ENCODE measurements at places on chromosomes 4 and X.

GRCh38 chrX:40018041-40018440, 79.7 kb downstream of the BCOR start:
- no peak for DNase-seq

- DNase-seq, result no peak
These were observed 53.6 kb downstream of the HHIP start for GRCh38 chr4:144699565-144699964.

DNA sequence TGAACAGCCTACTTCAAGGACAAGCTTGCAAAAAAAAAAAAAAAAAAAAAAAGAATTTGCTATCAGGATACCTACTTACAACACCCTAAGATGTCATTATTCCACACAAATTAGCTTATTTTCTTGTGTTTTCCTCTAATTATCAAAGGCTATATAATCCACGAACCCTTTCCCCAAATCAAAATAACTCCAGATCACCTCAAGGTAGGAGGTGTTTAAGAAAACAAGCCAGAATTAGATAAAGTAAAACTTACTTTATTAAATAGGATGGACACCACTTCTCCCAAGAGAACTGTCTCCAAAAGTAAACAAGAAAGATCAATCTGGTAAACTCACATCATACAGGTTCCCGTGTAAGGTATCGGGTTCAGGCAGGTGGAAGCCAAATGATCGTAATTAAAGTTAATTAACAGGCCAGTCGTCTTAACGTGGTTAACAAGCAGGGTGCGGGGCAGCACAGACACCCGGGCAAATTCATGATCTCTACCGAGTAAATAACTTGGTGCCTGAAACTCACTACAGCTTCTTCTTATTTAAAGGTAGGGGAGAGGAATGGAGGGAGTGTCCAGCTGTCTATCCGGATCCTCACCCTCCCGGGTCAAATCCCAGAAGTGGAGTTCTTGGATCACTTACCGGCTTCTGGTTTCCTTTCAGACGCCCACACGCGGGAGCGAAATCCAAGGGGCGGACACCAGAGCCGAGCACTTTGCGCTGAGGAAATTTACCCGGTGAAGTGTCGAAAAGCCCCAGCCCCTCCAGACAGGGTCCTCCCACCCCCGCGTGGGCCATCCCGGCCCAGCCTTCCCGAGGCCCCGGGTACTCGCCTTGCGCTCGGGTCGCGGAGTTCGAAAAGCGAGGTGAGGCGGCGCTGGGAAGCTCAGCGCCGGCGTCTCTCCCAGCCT, 708 bp downstream of the ARAP2 start:
- DNase-seq, result peak; percentile 24

GRCh38 chr4:26812049-26812714, 48.5 kb upstream of the STIM2 start:
- DNase-seq, result no peak

- no peak for DNase-seq
These were observed 1071.0 kb downstream of the ADGRL3 start for GRCh38 chr4:62271107-62271506.

GRCh38 chrX:153908219-153908860, 3.9 kb downstream of the AVPR2 start:
- no peak for DNase-seq

GRCh38 chrX:72467135-72467534, 105.5 kb downstream of the HDAC8 start:
- no peak for DNase-seq

- no peak for DNase-seq
These were observed 14.4 kb downstream of the CHIC1 start for GRCh38 chrX:73577361-73577760.

DNA sequence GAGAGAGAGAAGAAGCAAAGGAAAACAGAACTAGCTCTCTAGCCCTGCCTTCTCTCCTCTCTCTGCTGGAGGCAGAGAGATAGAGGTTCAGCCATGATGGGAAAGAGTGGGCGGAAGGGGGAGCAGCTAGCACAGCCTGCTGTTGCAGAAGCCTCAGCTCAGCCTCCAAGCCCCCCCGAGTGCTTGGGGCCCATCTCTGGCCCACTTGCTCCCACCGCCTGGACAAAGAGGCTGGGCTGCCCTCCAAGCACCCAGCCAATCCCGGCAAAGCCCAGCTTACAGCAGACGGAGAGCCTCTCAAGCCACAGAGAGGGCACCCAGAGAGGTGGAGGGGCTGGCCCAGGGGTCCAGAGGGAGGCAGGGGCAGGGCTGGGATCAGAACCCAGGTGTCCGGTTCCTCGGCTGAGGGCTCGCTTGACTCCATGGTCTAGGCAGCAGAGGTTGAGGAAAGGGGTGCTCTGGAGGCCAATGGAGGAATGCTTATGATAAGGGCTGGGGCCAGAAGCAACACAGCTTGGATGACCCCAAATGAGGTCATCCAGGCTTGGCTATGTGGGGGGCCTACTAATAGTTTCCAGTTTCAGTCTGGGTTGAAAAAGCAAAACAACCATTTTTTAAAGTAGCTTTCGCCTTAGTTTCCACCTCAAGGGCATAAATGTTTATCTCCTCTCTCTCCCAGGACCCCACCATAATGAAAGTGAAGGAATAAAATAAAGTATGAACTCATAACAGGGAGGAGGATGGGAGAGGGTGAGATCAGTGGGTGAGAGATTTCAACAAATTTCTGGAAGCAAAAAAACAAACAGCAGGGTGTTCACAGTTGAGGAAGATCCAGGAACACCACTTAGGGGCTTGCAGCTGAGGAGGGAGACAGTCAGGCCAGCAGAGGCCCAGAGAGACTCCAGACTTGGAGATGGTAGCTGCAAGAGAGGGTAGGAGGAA, 24.9 kb upstream of the IQSEC2 start:
- DNase-seq, result no peak

DNA sequence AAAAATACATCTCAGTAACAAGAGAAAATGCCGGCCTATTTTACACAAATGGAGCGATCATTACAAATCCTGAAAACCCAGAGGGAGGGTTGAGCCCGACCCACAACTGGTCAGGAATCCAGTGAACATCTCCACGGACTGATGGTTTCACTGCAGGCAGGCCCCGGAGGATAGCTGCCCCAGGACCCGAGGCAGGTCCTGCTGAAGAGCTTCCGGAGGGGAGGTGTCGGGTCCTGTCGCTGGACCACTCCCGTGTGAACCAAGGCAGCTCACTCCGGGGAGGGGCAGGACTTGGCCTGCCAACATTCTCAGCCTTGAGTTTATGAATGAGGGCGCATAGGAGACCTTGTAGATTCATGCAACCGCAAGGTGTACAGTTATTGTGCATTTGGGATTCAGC, 4.8 kb upstream of the CRMP1 start:
- no peak for DNase-seq

DNA sequence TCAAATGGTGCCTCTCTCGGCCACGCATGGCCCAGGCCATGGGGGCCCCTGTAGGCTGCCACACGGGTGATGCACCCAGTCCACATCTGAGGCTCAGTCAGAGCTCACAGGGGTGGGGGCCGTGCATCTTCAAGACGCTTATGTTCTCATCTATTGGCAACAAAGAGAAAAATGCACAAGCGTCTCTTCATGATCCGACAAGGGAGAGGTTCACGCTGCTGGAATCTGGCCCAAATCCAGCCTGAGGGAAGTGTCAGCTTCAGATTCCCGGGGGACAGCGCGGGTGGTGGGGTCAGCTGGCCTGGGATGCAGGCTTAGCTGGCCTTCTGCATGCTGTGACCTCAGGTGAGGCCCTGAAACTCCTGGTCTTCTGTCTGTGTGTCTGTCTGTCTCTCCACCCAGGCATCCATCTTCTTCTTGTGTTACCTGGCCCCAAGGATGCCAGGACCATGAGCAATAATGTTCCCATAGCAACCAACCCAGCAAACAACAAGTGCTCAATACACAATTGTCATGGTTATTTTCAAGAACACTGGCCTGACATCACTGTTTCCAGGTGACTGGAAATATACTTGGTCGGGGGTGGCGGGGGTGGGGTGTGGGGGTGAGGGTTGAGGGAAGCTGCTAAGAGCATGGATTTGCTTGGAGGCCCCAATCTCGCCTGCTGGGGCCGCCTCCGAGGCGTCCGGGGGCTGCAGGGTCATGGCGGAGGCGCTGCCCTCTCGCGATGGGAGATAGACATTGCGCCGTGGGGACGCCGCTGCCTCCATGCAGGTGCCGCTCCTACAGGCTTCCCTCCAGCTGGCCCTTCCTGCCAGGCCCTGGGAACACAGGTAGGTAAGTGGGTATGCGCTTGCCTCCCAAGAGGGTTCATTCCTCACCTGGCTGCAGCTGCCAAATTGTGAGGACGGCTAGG, 48.3 kb downstream of the ABLIM2 start:
- DNase-seq, result no peak

DNA sequence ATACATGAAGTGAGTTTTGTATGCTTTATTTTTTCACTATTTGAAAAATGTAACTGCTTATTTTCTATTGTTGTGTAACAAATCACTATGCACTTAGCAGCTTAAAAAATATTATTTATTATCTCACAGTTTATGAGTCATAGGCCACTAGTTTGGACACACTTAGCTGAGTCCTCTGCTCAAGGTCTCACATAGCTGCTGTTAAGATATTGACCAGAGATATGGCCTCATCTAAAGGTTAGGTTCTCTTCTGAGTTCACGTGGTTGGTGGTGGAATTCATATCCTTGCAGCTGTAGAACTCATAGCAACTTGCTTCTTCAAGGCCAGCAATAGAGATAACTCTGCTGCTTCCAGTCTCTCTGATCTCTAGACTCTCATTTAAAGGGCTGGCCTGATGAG, 534.4 kb downstream of the SPRY1 start:
- DNase-seq, result no peak

- DNase-seq, result no peak
These were observed 39.4 kb downstream of the SAT1 start for GRCh38 chrX:23822397-23822796.

GRCh38 chr4:27917381-27917780, 1056.7 kb downstream of the STIM2 start:
- DNase-seq, result no peak

DNA sequence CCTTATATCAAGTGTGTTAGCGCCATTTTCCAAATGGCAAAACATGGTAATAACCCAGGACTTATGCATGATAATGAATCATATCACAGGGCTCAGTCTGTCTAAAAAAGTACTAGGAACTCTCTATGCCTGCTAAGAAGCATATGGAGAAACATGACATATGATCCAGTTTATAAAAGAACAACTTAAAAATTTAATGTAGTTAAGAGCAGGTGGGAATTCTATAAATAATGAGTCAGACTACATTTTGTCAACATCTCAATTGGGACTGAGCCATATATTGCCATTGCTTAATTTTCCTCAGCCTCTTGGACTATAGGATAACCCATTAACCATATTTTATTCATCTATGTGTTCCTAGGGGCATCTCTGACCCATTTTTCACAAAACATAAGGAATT, 360.4 kb upstream of the AGA start:
- no peak for DNase-seq

DNA sequence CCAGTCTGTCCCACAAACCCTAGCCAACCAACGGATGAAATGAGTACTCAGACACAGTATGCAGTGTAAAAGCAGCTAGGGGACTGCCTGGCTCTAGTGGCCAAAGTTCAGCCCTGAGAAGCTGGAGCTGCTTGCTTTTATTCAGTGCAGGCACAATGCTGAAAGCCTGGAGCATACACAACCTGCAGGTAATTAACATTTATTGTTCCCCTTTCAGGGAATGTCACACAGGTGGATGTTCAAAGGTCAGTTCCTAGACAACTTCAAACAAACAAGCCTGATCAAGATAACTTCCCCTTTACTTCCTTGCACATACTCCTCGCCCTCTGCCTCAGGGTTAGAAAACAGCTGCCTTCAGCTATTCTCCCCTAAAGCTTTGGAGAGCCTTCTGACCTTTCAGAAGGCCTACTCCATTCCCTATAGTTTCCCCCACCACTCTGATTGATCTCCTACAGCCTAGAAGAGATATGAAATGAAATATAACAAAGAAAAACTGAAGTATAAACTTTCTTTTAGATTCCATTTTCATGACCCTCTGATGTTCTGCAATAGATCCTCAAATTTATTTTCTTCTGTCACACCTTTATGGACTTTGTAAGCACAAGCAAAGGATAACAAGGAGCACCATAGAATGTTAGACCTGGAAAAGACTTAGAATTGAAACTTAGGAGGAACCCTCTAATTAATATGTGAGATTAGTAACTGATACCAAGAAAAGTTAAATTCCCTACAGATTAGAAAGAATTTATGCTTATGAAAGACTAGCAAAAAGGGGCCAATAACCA, 6.8 kb upstream of the DCAF8L1 start:
- DNase-seq, result no peak

- DNase-seq, result no peak
These were observed 20.8 kb upstream of the SLC10A4 start for GRCh38 chr4:48462363-48462762.

- no peak for DNase-seq
These were observed 92.5 kb upstream of the EDA2R start for GRCh38 chrX:66731398-66731797.

GRCh38 chr4:75545526-75545925, 10.3 kb upstream of the ODAPH start:
- no peak for DNase-seq

GRCh38 chr4:120466429-120466828, 399.8 kb upstream of the MAD2L1 start:
- DNase-seq, result no peak

DNA sequence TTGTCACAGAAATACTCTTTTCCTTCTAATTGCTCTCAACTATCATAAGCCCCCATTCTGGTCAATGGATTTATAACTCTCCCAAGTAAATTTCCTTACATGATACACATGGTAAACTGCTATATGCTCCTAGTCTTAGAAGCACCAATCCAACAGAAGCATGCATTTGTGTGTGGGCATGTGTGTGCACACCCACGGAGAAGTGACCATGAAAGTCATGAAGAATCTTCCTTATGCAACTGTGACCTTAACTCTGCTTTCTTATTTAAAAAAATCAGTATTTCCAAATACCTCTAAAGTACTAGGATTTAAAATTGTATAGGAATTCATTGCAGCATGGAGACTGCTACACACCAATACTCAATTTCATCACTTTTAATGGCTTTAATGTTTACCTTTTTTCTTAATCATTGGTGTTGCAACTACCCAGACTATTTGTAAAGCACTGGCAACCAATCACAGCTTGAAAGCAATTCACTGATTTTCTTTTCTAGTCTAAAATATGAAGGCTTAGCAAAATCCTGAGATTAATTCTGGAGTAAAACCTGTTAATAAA, 47.6 kb downstream of the MAML3 start:
- no peak for DNase-seq
